ENCODE measurements at places on chromosomes 1 and 21.

DNA sequence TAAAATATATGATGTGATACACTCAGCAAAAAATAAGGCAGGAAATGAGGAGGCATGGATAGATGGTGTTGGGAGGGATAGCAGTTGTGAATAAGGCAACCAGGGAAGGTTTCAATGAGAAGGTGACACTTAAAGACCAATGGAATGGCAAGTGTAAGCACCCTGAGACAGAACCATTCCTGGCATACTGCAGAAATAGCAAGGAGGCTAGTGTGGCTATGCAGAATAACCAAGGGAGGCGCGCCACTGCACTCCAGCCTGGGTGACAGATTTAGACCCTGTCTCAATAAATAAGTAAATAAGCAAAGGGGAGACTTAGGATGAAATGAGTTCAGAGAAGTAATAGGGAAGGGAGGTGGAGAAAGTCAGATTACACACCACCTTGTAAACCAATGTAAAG is 113.9 kb downstream of the TOMM20 start:
- DNase-seq: no peak

DNA sequence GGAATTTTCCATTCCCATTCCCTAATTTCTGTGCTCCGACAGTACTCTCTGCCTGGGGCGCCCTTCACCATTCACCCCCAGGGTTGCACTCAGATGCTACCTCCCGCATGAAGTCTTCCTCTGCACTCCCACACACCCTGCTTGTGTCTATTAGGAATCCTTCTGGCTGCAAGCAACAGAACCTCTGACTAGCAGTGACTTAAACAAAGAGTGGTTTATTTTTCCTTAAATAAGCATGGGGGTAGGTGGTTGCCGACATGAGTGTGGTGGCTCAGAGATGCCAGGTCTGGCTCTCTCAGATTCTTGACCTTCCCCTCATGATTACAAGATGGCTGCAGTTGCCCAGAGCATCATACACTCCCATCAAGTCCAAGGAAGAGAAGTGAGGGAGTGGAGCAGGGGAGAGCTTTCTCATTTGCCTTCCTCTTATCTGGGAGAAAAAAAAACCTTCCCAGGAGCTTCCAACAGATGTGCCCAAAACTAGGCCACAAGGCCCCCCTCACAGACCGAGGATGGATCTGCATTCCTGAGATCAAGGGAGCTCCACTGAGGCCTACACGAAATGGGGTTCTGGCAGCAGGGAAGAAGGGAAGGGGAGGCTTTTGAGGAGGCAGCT is 49.6 kb upstream of the LBR start:
- no peak for DNase-seq

DNA sequence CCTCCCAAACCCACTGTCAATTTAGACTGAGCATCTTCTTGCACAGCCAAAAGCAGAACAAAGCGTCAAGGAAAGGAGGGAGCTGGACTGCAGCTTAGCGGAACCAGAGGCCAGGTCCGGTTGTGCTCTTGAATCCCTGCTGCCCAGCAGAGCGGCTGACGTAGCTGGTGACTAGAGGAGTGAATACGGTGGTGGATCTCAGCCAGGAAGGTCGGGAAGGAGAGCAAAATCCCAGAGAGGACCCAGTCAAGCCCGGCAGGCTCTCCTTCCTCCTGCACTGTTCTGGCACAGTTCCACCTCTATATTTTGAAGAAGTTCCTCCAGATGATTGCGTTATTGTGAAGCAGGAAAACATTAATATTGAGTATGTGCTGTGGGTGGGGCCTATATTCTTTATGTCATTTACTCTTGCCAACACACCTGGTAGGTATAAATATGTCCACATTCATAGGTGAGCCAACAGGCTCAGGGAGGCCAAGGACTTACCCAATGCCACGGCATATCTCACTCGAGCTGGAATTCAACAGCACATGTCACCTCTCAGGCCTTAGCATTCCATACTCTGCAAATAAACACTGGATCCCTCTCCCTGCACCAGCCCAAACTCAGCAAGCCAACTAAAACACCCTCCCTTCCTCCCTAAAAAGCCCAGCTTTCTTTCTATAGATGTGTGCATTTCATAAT is 23.6 kb upstream of the ABCB10 start:
- DNase-seq: no peak

DNA sequence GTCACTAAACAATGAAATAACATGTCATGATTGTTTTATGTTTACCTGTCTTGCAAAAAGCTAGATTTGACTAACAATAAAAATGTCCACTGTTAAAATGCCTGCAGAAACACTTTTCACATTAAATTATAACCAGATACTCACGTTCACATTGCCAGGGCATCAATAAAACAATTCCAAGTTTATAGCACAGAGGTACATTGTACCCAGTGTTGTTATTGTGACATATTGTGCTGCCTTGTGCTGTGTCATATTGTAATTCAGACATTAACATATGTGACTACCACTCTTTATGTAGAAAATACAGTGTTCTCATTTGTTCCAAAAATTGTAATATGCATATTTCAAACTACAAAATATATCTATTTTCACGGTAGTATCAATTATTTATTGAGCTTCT is 766.1 kb downstream of the NCAM2 start:
- no peak for DNase-seq

DNA sequence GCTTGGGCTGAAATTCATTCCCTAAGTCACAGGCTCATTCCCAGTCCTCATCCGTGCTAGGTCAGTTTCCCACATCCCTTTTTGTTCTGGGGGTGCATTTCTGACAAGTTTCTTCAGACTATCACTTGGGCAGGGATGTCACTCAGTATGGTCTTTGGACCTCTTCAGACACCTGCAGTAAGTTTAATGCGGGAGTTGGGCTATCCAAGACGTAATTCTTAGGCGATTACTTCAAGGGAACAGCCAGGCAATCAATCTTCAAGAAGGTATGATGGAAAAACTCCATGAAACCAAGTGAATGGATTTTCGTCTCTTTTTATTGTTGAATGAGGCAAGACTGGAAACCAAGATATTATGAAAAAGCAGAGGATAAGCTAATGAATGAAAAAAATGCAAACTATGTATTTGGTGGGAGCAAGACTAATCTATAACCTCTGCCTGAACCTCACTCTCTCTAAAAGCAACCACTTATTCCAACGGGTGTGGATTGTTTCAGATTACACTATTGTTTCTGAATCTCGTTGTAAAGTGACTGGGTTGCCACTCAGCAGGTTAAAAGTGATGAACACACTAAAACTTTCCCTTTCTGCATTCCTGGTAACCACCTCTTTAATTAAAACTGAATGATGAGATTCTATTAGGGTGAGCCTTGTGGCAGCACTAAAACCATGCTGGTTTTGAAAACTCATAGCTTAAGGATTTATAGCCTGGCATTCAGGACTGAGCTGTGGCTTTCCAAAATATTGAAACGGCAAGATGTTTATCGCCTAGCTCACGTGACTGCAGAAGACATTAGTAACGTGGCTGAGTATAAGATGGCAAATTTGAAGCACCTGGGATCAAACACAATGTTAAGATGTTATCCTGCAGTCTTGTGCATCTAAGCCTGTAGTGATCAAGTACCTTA is 1.1 kb downstream of the RASAL2 start:
- DNase-seq: no peak

Measured in stimulated activated CD4-positive, alpha-beta T cell treated with anti-CD3 and anti-CD28 coated beads, Interleukin-1b, Interleukin-23, amount 100 ng/mL, for 48 hours (primary cell).